GM12891 (cell line): ENCODE measurements at places on chromosomes 5 and 9.
A peak's percentile ranks its signal among the peaks of the same experiment; 100 is the strongest.

GRCh38 chr9:79325501-79325900, 246.3 kb upstream of the TLE4 start:
- DNase-seq: no peak

DNA sequence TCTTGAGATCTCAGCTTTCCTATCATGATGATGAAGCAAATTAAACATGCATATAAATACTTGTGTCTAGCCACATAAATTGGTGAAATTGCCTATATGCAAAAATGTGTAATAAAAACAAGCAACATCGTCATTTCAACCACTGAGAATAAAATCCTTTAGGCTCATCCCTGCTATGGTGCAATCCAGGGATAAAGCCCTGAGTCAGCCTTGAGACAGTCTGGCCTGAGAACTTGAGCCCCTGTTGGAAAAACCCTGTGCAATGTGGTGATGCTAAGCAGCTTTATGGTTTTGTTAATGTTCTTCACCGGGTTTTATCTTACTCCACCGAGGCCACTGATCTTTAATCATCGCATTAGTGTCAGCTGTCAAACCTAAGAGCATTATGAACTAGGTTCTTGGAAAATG, 170.5 kb downstream of the DCP2 start:
- DNase-seq: no peak

DNA sequence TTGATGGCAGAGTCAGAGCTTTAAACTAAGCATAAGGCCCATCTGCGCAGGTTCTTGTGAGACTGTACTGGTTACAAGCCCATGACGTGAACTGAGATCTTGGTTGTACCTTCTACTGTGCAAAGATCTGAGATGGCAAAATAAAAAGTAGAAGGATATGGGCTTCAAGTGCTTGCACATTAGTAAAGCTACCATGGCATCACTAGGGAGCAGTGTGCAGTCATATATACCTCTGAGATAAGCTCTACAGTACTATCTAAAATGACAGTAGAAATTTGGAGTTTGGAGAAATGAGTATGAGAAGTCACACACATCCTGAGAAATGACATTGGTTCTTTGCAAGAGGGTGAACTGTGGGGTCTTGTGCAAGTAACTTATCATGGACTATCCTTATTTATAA, 408.2 kb upstream of the PRR16 start:
- DNase-seq: no peak

DNA sequence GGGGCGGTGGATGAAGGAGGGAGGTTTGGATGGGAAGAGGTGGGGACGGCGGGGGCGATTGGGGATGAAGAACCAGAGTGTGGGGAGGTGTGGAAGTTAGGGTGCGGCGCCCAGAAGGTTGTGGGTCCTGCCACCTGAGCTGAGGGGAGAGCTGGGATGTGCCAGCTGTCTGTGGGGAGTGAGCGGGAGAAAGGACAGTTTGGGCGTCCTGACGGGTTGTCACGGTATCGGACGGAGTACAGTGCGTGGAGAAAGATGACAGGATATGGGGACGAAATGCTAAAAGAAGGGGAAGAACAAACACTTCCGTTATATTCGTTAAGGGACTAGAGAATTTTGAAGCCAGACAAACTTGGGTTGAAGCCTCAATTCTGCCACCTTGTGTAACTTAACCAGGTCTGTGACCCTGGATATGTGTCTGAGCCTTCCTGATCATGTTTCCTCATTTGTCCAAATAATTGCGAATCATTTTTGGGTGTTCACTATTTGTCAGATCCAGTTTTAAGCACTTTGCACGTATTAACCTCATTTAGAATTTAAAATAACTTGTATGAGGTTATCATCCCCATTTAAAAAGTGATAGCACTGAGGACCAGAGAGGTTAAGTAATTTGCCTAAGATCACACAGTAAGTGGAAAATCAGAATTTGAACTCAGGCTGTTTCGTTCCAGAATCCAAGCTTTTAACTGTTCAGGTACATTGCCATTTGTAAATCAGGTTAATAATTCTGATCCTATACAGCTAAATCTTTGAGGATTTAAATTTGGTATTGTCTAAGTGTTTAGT, 689 bp downstream of the CNTRL start:
- no peak for DNase-seq

DNA sequence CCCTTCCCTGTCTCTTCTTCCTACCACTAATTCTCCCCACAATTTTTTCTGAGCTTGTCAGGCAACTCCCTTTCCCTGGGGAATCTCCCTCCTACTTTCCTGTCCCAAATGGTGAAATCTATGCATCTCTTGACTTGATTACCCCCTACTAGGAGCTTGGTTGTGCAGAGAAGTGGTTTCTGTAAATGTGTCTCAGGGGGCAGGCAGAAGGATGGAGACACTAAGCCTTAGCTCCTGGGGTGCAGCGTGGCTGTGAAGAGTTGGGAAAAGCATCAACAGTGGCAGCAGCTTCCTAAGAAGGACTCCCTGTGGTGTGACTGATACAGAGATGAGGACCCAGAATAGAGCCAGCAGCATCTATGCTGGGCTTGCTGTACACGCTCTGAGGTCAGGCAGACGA, 62.3 kb downstream of the NRG2 start:
- no peak for DNase-seq

GRCh38 chr5:27639005-27639612, 600.7 kb upstream of the CDH9 start:
- no peak for DNase-seq

GRCh38 chr5:154118893-154119336, 71.6 kb upstream of the GALNT10 start:
- DNase-seq: peak; percentile 10

DNA sequence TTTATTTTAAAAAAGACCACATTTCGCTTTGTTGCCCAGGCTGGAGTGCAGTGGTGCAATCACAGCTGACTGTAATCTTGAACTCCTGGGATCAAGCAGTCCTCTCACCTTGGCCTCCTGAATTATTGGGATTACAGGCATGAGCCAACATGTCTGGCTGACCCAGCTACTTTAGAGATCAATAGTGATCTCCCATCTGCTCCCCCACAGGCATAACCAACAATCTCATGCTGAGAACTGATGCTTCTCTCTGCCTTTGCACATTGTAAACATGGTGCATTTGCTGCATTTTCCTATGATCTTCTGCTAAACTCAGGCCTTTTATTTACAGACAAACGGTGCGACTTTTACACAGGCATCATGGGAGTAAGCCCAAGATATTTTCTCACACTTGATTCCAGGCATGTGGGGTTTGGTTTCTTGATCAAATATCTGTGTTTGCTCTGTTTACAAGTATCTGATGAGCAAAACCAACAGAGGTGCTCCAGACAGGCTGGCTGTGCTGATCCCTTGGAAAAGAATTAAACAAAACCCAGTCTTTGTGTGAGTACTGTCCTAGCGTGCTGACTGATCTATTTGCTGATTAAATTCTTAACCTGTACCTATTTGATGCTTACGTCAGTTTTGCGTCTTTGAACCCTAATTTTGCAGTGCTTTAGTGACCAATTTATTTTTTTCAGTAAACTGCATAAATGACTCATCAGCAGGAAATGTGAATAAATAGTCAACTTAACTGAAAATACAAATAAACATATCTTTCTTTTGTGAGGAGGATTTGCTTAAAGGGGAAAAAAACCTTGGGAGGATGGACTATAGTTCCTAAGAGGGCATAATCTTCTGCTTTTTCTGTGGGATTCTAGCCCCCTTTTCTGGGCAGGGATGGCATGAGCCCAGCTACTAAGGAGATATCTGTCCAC, 191.7 kb upstream of the NR3C1 start:
- no peak for DNase-seq

- DNase-seq: no peak
Measured at GRCh38 chr5:139131062-139131461, 67.1 kb downstream of the SIL1 start.

DNA sequence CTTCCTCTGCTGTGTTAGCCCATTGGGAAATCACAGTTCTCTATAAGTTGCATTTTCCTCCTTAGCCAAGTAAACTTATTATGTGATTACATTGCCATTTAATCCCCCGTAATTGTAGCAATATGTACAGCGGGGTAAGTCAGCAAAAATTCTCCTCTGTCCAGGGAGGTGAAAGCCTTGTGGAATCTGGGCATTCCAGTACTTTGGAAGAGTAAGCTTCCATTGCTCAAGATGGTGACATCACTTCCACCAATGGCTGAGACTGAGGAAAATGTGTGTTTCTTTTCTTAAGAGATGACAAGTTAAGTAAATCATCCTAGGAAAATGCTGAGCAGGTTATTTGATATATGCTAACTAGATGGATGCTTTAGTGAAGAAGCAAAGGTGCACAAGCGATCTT, 436.7 kb downstream of the CETN3 start:
- DNase-seq: no peak

GRCh38 chr9:70003901-70004714, 39.5 kb upstream of the MAMDC2 start:
- no peak for DNase-seq

DNA sequence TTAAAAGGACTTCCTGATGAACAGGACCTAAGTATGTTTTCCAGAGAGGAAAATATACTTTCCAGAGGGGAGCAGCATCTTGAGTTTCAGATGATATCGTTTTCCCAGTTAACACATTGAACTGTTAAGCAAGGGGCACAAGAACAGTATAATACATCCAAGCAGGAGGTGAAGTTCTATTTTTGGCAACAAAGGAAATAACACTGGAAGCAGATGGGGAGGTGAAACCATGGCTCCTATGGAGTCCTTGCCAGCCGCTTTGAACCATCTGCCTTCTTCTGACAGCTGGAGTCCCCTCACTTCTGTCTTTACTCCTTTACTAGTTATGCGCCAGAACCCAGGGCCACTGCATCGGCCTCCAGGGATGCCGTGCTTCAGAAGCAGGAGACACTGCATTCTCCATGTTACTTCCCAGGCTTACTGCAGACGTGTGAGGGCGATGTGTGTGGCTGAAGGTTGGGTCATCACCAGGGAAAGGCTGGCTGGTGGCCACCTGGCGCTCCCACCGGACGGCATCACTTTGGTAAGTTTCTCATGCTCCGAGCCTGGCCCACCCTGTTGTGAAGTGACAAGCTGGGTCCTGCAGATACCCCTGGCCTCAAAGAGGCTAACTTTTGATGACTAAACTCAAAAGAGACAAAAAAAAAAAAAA, 77.8 kb downstream of the TTLL11 start:
- DNase-seq: no peak

DNA sequence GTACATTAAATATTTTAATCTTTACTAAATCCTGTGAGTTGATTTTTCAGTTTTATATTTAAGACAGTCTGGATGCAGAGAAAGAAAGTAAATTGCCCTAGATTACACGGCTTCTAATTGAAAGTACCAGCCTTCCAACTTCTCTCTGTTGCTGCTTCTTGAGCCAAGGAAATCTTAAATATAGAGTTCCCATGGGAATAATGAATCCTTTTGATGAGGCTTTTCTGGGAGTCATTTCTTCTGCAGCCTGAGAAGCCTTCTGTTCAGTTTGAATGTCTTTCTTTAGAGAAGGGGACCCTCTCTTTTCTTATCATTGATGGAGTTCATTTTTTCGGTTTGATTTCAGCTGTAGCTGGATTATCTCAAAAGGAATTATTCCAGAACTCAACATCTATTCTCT, 317.3 kb upstream of the PTPRD start:
- no peak for DNase-seq

- no peak for DNase-seq
Measured at GRCh38 chr5:102591650-102592049, 92.8 kb upstream of the SLCO6A1 start.

DNA sequence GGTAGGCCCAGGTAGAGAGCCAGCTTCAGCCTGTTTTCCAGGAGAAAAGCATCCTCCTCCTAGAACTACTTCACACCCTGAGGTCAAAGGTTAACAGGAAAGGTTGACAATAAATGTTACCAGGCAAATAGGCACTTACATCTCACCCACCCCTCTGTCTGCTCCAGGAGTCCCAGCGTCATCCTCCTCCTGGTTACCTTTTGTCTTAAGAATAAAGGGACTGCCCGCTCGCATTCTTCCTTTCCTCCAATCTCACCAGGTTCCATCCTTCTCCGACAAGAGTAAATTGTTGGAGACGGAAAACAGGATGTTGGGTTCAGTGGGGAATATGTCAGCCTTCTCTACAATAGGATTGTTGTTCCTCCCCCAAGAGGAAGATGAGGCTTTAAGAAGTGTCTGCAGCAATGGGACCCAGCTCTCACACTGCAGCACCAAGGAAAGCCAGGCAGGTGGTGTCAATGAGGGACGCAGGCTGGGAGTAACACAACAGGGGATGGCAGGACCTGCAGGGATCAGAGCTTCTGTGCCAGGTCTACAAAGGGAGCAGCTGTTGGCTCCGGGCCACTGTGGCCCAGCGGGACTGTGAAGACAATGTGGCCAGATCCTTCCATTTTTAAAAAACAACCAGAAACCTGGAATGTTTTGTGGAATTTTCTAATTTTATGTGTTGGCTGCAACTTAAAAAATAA, 29.0 kb downstream of the FAT2 start:
- DNase-seq: no peak

GRCh38 chr9:85157772-85158171, 488.2 kb downstream of the NTRK2 start:
- no peak for DNase-seq

DNA sequence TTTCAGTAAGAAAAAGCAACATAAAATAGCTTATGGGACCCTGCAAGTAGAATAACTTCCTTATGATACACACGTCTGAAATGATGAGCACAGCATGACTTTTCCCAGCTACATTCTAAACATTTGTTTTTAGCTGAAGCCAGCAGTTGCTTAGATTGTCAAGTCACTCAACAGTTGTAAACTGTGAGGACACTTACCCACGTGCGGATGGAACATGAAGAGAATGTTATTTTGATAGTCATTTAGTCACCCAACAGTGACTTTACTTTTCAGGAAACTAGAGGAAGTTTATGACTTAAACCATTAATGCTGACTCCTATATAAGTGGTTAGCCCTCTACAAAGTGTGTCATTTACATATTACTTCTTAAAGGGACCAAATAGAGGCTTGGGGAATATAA, 3.0 kb downstream of the HACD4 start:
- DNase-seq: no peak

DNA sequence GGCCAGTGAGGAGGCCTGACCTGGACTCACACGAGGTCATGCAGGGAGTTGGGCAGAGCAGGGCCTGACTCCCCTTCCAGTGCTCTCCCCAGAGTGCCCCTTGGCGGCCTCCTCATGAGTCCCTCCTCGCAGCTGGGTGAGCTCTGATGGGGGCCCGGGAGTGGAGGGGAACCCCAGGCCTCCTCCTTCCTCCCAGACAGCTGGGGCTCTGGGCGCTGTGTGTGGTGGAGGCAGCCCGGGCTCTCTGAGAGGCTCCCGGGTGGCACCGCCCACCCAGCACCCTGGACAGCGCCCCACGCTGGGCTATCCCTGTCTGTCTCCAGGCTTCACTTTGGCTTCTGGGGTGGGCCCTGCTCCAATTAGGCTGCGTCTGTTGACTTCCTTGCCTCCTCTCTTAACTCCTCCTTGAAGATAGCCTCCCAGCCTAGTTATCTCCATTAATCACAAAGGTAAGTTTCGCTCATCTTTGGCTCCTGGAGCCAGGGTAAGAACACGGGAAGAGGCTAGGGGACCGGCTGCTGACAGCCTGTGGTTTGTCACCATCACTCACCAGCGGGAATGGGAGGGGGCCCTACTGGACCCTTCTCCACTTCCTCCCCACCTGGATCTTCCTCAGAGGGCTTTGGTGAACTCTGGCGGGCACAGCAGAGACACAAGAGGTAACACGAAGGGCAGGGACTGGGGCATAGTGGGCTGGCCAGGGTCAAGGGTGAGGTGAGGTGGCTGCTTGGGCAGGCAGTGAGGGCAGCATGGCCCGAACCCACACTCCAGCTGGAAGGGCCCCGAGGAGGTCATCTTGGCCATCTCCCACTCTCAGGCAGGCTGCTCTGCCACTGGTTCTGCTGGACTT, 13.1 kb downstream of the PSD2 start:
- peak; percentile 56 for DNase-seq

- DNase-seq: peak; percentile 21
Measured at GRCh38 chr5:90932052-90932699, 373.6 kb downstream of the ADGRV1 start.

- DNase-seq: no peak
Measured at GRCh38 chr9:129236441-129237145, 58.5 kb upstream of the IER5L start.
